ENCODE measurements at places on chromosomes 4 and X.
A peak's percentile ranks its signal among the peaks of the same experiment; 100 is the strongest.

- no peak for DNase-seq
Observed at GRCh38 chrX:32868524-32868895, 342.8 kb downstream of the DMD start.

- no peak for DNase-seq
Observed at GRCh38 chrX:31168551-31168950, 96.7 kb upstream of the FTHL17 start.

DNA sequence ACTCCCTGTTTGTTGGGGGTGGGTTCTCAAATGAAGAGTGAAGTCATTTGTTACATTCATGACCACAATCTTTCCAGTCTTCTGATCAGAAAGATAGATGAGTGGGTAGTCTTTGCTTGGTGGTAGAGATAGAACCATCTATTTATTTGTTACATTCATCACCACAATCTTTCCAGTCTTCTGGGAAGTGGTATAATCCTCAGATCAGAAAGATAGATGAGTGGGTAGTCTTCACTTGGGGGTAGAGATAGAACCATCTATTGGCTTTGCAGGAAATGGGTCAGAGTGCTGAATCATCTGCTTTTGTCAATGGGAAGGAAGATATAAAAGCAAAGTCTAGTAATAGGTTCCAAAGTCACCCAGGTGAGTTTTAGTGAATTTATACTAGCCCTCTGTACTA is 64.2 kb upstream of the EPGN start:
- DNase-seq = no peak

DNA sequence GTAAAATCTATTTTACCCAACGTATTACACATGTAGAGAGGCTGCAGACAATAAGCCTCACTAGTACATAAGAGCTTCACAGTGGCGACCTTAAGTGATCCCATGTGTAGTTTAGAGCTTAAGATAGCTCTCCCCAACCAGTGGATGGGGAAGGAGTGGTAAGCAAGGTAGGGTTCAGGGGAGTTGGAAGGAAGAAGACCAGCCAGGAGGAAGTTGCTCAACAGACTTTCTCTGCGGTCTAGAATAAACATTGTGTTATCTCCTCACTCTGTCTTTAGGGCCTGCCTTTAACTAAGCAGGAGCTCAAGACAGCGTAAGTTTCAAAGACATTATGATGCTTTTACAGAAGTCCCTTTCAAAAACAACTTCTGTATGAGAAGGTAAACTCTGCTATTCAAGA is 16.8 kb downstream of the MEPE start:
- no peak for DNase-seq

- DNase-seq = peak; percentile 41
Observed at GRCh38 chrX:15269618-15270521, at the start of gene ASB9. Gene ASB9 (minus strand): TSS chrX:15270083. CDS start chrX:15269874, 209 bp downstream.

- DNase-seq = peak; percentile 31
Observed at GRCh38 chrX:106707771-106708454, 18.6 kb upstream of the RNF128 start.

- DNase-seq = no peak
Observed at GRCh38 chr4:156593464-156593863, 378.1 kb downstream of the PDGFC start.

DNA sequence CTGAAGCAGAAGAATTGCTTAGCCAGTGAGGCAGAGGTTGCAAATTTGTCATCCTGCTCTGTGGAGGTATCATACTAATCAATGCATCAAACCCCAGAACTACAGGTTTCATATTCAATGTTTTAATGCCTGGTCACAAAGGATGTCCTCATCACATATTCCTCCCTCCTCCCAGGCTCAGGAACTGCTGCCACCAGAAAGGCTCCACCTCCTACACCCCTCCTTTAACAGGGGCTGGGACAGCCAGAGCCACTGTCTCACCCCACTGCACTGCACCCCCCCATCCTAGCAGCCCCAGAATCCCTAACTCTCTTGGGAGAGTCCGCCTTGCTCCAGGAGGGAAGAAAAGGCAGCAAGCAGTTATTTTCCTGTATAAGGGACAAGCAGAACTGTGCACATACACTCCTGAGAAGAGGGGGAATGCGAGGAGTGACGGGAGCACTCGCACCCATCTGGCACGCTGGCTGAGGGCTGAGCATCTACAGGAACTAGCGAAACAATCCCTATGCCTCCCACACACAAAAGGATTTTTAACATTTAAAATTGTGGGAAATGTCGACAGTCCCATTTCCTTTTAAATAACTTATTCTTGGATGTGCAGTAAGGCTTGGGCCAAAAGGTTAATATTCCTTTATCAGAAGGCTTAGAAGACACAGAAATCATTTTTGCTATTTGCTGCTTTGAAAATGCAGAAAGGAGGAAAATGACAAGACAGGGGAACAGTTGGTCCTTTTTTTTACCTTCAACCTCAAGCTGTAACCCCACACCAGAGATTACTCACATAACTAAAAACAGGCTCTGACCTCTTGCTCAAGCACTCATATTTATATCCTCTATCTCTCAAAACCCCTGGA is 27.8 kb downstream of the CD99L2 start:
- DNase-seq = no peak

All from HFF-Myc (cell line).